ENCODE measurements at places on chromosomes 6 and 20.

GRCh38 chr6:134379599-134379998 lies 61.7 kb upstream of the SGK1 start:
- no peak for DNase-seq

- DNase-seq, result no peak
These were observed 427.9 kb downstream of the QKI start for GRCh38 chr6:163842467-163842866.

DNA sequence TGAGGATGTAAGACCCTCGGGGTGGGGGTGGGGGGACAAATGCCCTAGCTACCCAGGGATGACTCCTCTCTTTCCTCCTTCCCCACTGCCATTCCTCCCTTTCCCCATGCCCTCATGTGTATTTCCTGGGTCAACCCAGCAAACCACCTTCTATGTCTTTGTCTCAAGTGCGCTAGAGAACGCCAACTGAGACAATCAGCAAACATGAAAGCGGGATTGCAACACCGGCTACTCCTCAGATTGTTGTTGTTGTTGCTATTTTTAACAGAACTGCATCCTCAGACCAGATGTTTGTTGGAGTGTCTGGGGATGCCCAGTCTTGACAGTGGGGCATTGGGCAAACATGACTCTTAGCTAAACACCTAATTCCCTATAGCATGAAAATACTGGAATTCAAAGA lies 39.3 kb upstream of the HIVEP1 start:
- no peak for DNase-seq

DNA sequence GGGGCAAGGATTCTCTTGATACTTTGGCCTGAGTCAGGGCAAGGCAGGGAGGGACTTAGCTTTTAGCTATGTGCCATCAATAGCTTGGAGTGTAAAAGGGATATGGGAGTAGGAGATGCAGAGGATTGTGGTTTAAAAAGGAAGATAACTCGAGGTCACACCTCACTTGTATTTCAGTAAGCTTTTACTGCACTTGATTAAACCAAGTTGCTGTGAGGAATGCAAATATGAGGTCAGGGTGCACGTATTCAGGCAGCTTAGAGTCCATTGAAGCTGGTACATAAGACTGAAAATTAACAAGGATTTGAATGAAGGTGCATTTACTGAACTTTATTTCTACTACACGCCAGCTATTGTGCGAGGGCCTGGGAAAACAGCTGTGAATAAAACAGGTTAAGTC lies 32.1 kb downstream of the DSTN start:
- no peak for DNase-seq

DNA sequence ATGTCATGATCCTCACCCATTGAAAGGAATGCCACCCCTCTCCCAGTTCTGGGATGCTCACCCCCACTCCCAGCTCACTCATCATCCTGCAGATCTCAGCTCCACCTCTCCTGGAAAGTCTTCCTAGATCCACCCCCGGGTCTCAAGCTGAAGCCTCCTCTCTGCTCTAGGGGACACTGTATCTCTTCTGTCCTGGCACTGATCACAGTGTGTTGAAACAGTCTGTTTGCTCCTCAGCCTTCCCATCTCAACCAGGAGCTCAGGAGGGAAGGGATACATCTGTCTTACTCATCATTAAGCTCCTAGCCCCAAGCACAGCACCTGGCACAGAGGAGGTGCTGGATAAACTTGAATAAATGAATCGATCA lies 80.1 kb downstream of the MRPL14 start:
- DNase-seq, result no peak

DNA sequence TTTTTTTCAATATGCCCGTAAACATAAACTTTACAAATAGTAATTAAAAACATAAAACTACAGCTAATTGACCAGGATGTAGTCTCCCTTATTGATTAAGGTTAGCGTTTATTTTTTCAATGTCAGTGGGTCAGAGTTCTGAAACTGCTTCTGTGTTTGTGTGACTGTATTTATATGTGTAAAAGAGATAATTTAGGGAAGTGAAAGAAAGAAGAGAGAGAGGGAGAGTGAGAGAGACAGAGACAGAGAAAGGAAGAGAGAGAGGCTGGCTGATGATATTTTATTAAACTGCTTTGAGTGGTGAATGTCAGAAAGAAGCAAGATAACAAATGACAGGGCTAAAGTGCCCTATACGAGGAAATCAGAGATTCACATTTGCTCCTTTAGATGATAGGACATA lies 266.1 kb upstream of the PTCHD4 start:
- no peak for DNase-seq

GRCh38 chr6:81557811-81558210 lies 194.7 kb downstream of the TENT5A start:
- no peak for DNase-seq

DNA sequence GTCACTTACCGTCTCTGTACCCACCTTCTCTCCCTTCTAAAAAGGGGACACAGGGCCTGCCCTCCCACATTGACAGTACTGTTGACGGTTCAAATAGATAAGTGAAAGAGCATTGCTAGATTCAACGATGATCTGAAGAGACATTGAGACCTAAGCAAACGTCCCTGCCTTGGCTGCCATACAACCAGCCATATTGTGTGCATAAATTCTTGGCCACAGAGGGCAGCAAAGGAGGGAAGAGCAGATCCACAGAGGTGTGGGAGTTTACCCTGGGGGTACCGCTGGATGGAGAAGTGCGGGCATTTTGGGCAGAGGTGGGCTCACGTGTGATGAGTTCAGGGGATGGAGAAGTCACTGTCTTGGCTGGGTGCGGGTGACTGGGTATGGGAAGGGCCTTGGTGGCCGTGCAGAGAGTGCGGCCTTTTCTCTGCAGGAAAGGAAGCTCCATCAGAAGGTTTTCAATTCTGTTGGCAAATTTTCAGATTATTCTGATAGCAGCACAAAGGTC lies 85.6 kb downstream of the POPDC3 start:
- DNase-seq, result no peak

DNA sequence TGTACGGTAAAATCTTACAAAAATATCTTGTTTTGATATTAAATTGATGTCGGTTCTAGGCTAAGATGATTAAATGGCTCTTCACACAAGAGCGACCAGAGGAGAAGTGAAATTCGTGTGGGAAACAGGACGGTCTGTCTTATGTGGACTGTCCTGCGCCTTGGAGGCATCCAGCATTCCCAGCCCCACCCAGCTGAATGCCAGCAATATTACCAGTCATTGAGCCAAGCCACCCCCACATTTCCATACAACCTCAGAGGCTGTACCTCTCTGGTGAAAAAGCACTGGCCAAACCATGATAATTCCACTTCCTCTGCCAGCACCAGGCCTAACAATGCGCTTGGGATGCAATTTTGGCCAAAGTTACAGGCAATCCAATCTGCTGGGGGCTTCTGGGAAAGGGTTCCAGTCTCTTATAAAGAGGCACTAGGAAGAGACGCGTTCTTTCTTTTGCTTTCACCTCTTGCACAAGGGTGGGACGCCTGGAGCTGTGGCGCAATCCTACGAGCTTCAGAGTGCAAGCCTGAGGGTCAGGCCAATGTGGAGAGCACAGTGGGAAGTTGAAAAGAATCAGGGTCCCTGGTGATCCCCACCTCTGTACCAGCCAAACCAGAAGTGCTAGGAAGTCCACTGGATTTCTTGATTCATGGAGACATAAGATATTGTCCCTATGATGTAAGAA lies 213.1 kb downstream of the PREX1 start:
- DNase-seq, result no peak

DNA sequence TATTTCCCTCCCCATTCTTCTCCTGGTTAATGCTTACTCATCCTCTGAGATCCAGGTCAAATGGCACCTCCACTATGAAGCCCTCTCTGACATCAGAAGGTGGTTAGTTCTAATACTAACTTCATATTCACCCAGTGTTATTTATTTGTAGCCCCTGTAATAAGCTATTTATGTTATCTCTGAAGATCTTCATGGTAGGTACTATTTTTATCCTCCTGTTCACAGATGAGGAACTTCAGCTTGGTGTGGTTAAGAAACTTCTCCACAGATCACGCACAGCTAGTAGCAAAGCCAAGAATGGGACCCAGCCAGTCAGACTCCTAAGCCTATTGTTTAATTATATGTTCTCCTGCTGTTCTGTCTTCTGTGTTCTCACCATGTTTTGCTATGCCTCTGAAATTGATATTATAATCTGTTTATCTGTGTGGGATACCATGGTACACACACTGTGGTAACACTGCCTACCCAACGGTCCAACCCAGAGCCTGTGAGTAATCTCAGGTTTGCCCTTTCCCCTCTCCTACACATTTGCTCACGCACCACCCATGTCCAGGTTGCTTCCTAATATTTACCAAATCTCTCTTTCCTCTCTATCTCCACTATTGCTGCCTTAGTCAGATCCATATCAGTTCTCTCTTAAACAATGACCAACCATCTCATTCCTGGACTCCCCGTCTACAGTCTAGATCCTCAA lies 98.4 kb downstream of the IPCEF1 start:
- DNase-seq, result no peak

- DNase-seq, result no peak
These were observed 648.8 kb upstream of the AGPAT4 start for GRCh38 chr6:161922631-161923119.

- DNase-seq, result no peak
These were observed 7.8 kb downstream of the IL22RA2 start for GRCh38 chr6:137165375-137166246.

DNA sequence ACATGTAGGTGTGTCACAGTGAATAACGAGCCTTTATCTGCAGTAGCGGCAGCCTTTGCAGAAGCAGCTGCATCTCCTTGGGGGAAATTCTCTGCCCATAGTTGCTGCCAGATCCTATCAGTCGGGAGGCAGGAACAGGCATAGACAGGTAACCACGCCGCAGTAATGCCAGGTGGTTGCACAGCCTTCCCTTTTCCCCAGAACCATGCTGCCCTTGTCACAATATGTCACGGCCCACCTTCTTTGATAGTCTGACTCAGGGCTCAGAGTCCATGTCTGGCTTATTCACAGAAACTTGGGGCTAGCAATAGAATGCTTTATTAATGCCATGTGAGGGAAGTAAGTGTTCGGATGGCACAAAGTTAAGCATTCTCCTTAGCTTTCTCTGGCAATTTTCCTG lies 76.6 kb downstream of the F13A1 start:
- no peak for DNase-seq

DNA sequence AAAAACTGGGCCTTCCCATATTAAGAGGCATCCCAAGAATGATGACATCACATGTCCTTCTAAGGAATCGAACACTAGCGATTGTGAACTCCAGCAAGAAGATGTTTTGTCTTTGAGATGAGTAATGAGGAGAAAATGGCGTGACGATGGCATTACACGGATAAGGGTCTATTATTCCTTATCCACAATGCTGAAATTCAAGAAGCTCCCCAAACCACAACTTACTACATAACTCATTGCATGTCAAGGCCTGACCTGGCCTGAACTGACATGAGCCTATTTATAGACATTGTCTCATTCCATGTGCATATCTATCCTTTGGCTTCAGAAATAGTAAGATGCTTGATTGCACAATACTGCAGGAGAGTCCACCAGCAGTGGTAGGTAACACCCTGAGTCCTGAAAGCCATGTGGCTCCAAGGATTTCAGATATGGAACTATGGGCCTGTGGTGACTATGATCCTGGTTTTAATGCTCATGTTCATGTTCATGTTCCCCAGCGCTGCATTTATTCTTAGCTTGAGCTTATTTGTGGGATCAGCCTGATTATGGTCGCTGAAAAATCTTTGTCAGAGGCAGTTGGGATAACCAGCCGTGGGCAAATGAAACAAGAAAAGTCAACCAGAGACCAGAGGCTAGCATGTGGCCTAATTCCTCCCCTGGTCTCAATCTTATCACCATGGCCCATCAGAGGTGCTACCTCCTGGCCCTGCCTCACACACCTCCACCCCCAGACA lies 183.2 kb upstream of the JARID2 start:
- DNase-seq, result no peak

Measured in ovary (tissue), 10 donors.